Stimulated activated CD8-positive, alpha-beta memory T cell treated with anti-CD3 and anti-CD28 coated beads, Interleukin-4, amount 100 ng/mL, for 48 hours (primary cell): ENCODE measurements at places on chromosomes 5 and 9.

DNA sequence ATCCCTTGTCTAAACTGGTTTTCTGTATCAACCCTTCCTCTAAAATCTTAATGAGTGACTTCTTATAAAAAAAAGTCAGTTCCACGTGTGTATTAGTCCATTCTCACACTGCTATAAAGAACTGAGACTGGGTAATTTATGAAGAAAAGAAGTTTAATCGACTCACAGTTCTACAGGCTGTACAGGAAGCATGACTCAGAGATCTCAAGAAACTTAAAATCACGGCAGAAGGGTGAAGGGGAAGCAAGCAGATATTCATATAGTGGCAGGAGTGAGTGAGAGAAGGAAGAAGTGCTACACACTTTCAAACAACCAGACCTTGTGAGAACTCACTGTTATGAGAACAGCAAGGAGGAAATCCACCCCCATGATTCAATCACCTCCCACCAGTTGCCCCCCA is 307.8 kb upstream of the ARRDC3 start:
- no peak for DNase-seq

- DNase-seq = no peak
Observed at GRCh38 chr9:128121924-128122808, 5.4 kb downstream of the PTGES2 start.

DNA sequence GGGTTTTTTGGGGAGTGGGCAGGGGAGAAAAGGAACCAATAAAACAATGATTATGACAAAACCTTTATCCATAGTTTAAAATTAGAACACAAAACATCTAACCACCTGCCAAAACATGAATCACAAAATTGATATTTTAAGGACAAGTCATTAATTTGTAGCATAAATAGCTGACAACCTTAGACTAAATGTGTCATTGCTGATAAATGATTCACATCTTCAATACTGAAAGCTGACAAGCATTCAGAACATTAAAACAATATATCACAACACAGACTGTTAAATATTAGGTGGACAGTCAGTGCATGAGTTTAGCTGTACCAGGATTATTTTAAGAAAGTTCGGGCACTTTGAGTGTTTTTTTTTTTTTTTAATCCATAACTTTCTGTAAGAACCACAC is 71.5 kb downstream of the NR3C1 start:
- no peak for DNase-seq

- peak; percentile 62 for DNase-seq
Observed at GRCh38 chr5:8908055-8908683, 637.7 kb downstream of the SEMA5A start.

GRCh38 chr9:89038382-89039103 is 47.3 kb downstream of the S1PR3 start:
- DNase-seq = no peak

- no peak for DNase-seq
Observed at GRCh38 chr9:135898634-135899407, 8.5 kb downstream of the CAMSAP1 start.

GRCh38 chr5:155895484-155895883 is 431.5 kb upstream of the SGCD start:
- no peak for DNase-seq

DNA sequence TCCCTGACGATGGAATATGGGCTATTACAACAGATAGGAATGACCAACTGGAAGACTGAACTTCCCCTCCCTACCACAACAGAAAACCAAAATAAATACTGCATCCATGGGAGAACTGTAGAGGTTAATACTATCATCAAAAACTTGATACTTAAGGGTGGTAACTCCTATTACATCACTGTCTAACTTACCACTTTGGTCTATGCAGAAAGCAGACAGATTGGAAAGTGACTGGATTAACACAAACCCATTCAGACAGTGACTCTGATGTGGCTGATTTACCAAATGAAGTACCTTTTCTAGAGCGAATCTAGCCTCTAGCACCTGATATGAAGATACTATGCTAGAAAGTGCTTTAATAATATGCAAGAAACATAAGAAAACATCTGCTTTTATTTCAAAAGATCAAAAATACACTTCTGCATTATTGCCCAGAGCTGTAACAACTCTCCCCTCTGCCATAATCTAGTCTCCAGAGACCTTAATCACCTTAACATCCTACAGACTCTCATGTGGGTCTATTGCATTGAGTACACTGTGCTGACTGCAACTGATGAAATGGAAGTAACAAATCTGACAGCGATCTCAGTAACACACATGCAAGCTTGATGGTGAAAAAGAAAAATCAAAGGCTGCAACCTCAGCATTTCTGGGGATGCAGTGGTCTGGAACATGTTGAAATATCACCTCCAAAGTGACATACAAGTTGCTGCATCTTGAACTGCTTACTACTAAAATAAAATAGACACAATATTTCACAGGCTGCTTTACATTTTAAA is 62.7 kb downstream of the EPB41L4A start:
- DNase-seq = no peak

DNA sequence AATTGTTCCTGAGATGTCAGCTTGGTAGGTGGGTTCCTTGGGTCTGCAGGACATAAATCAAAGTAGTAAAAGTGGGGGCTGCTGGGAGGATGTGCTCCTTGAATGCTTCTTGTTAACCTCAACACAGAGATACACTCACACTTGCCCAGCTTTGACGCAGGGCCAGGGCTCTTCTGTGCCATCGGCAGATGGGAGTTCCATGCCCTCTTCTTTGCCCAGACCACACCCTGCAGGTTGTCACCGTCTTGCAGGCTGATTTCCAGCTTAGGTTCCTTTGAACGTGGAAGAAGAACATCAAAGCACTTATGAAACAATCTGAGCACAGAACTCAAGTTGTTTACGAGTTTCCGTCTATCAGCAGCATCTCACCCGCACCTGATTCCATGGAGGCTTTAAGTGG is 11.0 kb downstream of the DBH start:
- no peak for DNase-seq

DNA sequence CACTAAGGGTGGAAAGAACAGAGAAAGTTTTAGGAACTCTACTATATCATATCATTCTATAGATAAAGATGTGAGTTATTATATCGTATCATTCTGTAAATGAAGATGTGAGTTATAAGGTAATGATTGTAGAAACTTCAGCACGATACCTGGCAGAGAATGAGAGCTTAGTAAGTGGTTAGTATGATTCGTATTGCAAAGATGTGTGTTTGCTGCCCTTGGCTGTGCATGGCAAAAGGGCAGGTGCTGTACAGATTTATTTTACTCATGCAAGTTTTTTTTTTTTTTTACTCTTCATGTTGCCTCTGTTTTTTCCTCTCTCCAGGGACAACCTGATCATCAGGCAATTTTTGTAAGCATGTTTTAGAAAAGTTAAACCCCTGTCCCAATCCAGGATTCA is 83.3 kb downstream of the EGFLAM start:
- DNase-seq = no peak

GRCh38 chr9:129761293-129761900 is 8.6 kb upstream of the PTGES start:
- DNase-seq = no peak

- no peak for DNase-seq
Observed at GRCh38 chr5:123455095-123455494, 31.9 kb upstream of the CEP120 start.

DNA sequence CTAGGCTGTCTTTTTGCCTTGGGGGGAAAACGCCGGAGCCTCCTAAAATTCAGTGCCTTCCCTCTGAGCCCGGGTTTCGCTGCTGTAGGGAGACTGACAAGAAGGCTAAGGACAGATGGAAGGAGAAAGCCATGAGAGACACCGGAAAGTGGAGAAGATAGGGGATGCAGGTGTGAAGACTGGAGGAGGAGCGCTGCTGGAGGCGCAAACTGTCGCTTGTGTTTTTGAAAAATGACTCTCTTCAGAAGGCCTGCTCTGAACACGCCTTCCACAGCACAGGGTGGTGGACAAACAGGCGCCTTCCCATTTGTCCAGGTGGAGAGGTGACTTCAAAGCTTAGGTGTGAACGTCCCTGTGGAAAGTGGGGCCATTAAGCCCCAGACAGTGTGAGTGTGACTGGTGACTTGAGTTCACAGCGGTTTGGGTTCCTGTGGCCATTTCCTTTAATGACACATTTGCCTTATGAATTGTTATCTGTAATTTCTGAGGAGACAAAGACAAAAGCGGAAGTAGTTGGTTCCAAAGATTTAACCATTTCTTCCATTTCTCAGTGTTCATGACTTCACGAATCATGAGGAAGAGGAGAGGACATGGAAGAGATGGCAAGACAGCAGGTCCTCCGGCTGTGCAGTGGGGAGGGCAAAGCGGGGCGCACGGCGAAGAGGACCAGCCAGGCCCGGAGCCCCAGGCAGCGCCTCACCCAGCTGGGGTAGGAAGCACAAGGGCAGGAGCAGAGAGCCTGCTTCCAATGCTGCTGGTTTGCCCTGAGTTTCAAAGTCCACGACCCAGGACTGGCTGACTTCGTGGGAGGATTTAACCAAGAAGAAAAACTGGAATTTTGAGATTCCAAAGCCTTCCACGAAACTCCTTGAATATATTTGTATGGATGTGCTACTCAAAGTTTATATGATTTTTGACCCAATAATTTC is 27.8 kb upstream of the SEMA4D start:
- no peak for DNase-seq

DNA sequence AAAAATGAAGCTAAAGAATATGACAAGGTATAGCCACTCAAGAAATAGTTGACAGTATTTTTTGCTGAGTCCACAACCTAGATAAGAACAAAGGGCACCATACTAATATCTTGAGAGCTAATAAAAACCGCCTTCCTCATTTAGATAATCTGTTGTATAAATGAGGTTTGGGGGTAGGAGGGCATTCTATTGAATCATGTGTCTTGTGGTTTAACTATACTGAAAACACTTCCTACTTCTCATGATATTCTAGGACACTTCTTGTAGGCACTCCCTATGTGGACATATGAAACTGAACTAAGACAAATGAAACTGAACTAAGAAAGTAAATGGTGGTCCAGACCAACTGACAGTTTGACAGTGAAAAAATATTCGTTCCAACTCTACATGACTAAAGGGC is 1268.5 kb upstream of the C9orf72 start:
- DNase-seq = no peak

DNA sequence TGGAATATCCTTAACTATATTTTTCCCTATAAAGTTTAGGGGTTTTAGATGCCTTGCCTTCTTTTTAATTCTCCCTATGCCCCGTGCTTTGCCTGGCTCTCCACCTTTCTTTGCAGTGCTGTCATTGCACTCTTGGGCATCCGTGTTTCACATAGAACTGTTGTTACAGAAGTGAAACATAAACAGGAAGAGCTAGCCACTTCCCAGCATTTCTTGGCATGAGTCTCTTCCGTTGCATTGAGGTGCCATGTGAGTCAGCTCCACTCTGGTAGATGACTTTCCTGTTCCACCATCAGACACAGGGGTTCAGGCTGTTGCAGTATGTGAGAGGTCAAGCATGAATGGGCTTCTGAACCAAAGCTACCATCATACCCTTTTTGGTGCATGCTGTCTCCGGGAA is 73.4 kb downstream of the ANGPTL2 start:
- DNase-seq = peak; percentile 32

GRCh38 chr9:98801969-98802371 is 5.5 kb upstream of the GALNT12 start:
- DNase-seq = no peak

DNA sequence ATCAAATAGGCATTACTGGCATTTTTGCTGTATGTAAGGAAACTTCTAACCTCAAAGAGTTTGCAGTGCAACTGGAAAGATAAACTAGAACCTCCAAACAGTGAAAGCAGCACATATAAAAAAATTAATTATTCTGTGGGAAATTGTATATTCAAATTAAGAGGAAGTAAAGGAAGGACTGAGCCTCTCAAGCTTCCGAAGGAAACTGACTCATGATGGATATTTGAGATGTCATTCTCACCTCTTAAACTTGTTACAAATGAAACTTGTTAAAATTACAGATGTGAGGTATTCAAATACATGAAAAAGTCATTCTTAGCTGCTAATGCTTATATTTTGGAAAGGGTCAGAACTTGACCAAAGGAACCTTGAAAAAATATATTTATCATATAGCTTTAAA is 538.7 kb downstream of the PDE4D start:
- DNase-seq = no peak

GRCh38 chr5:82396871-82397514 is 118.8 kb upstream of the RPS23 start:
- no peak for DNase-seq

- DNase-seq = no peak
Observed at GRCh38 chr5:50547303-50547702, 106.2 kb upstream of the EMB start.

- DNase-seq = peak; percentile 53
Observed at GRCh38 chr9:107422189-107423185, 67.1 kb downstream of the KLF4 start.

DNA sequence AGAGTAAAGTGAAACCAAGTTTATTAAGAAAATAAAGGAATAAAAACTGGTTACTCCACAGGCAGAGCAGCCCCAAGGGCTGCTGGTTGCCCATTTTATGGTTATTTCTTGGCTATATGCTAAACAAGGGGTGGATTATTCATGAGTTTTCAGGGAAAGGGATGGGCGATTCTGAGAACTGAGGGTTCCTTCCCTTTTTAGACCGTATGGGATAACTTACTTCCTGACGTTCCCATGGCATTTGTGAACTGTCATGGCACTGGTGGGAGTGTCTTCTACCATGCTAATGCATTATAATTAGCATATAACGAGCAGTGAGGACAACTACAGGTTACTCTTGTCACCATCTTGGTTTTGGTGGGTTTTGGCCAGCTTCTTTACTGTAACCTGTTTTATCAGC is 323.9 kb upstream of the PTGER4 start:
- no peak for DNase-seq

GRCh38 chr5:19745247-19745646 is 242.8 kb downstream of the CDH18 start:
- no peak for DNase-seq

DNA sequence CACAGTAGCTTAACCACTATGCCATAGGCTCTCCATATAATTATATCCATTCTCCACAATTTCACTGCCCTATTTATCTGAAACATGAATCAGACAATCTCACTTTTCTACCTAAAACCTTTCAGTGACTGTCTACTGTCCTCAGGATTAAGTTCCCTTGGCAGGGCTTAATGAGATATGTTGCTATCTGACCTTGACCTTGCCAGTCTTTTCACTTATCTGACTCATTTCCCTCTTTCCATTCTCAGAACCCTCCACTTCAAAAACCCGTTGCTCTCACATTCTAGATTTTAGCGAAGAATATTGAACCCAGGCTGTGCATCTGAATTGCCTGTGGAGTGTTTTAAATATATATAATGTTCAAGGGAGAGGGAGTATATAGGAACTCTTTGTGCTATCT is 452.1 kb upstream of the MPDZ start:
- DNase-seq = no peak

DNA sequence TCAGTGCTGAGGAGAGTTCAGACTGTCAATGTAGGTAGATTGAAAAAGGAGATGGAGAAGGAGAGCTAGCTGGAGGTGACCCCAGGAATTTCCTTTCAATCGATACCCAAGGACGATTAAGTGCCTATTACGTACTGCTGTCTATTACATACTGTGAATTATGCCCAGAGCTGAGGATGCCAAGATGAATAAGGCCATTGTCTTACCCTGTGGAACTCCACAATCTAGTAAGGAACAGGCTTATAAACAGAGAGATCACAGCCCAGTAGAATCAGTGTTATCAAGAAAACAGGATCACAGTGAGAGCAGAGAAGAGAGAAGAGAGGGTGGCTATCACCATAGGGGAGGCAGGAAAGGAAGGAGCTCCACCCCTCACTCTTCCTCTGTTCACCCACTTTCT is 54.1 kb upstream of the PDE8B start:
- DNase-seq = no peak
